ENCODE measurements at places on chromosomes 7 and 10.

GRCh38 chr10:77156406-77156879, 481.2 kb downstream of the KCNMA1 start:
- peak; percentile 86 for DNase-seq

DNA sequence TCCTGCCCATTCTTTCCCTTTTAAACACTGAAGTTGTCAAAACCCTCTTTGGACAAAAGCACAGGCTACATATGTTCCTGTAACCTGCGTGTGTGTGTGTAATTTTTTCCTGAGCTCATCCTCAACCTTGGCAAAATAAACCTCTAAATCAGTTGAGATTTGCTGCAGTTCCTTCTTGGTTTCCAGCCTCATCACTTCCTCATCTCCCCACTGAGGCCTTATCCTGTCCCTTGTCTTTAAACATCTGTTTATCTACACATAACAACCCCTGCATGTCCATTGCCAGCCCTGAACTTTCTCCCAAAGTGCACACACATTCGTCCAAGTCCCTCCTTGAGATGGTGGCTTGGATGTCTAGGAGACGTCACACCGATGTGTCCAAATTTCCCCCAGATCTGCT, 35.5 kb downstream of the LYZL2 start:
- no peak for DNase-seq

DNA sequence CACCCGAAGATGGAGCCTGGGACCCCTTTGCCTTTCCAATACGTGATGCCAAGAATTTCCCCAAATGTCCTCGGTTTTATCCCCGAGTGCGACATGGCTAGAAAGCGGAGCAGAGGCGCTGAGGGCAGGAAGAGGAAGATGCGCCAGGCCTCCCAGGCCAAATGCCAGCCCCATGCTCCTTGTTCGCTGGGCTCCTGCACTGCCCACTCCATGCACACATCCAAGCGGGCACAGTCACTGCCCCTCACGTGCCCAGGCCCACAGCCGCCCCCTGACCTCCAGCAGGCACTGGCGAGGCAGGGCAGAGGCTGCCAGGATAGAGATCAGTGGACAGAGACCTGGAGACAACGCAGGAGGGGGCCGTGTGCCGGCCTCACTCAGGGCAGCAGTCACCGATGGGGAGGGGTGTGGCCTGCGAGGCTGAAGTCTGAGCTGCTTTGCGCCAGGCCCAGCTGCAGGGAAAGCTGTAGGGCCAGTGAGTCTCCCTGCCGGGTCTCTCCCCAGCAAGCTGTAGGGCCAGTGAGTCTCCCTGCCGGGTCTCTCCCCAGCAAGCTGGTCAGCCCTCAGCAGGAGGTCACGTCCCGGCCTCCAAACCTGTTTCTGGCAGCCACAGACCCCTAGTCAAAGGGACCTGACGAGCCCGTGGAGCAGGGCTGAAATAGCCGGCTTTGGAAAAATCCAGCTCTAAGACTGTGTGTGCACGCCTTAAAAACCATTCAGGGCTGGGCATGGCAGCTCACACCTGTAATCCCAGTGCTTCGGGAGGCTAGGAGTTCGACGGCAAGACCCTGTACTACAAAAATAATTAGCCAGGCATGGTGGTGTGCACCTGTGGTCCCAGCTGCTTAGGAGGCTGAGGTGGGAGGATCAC, 100.6 kb upstream of the DIP2C start:
- no peak for DNase-seq

DNA sequence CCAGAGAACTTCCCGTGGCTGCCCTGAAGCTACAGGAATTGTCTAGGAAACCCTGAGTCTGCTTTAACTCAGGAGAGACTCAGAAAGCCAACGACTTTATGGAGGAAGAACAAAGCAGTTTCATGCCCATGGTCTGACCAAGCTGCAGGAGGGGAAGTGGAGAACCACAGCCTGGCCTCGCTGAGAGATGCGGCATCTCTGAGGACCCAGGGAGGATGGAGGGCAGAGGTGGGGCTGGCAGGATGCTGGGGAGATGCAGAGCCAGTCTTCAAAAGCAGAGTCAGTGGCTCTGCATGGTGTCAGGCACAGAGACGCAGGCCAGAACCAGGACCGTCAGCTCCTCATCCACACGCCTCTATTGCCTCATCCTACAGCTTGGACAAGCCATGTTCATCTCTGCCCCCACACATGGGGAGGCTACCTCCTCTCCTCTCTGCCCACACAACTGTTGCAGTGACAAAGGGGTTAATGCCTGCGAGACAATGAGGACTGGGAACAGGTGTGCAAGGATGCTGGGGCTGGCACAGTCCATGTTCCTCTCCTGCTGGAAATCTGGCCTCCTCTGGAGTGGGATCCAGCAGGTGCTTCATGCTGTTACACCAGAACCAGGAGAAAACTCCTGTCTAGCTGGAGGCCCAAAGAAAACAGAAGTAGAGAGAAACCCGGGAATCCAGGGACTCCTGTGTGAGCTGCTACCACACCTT, 267.0 kb downstream of the PLXNA4 start:
- DNase-seq = no peak

- DNase-seq = no peak
Measured at GRCh38 chr10:110842326-110842904, 29.3 kb upstream of the PDCD4 start.

- no peak for DNase-seq
Measured at GRCh38 chr10:123958241-123958640, 66.6 kb upstream of the CPXM2 start.

DNA sequence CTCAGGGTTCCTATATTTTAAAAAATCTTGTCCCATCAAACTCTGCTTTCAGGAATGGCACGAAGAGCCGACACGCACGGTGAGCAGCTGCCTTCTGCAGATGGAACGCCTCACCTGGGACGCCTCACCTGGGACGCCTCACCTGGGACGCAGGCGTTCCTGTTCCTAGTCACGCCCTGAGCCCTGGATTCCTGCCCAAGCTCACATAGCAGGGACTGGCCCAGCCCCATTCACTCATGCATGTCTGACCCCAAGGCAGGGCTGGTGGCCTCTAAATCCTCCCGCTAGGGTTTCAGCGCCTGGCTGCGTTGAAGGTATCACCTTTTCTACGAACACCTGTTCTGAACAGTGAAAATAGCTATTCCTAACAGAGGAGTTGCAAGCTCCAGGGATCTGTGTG, 49.8 kb downstream of the CARD11 start:
- DNase-seq = no peak

- no peak for DNase-seq
Measured at GRCh38 chr10:71008150-71008549, 119.8 kb upstream of the PCBD1 start.

GRCh38 chr10:127563718-127564553, 14.8 kb downstream of the NPS start:
- DNase-seq = no peak

DNA sequence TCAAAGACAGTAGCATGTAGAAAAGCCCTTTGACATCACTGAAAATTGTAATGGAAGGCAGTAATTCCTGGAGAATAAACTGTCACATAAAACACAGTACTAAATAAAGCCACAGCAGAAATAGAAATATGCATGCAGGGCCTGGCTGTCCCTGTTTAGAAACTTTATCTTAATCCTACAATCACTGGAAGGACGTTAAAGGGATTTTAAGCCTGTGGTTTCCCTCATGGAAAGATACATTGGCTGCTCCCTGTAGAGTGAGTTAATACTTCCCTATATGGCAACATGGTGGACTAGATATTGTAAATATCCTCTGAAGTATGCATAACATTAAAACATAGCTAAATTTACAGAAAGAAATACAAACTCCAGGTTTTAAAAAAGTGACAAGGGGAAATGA, 1334.9 kb upstream of the CELF2 start:
- no peak for DNase-seq

GRCh38 chr7:29084832-29085231, 61.5 kb downstream of the CPVL start:
- DNase-seq = no peak

- no peak for DNase-seq
Measured at GRCh38 chr10:108631332-108631731, 1292.0 kb downstream of the XPNPEP1 start.

GRCh38 chr10:123556736-123557135, 109.4 kb upstream of the GPR26 start:
- DNase-seq = no peak

GRCh38 chr7:2956526-2957368, 86.9 kb downstream of the CARD11 start:
- DNase-seq = peak; percentile 41

GRCh38 chr10:88389456-88389855, 193.7 kb downstream of the RNLS start:
- DNase-seq = peak; percentile 68

DNA sequence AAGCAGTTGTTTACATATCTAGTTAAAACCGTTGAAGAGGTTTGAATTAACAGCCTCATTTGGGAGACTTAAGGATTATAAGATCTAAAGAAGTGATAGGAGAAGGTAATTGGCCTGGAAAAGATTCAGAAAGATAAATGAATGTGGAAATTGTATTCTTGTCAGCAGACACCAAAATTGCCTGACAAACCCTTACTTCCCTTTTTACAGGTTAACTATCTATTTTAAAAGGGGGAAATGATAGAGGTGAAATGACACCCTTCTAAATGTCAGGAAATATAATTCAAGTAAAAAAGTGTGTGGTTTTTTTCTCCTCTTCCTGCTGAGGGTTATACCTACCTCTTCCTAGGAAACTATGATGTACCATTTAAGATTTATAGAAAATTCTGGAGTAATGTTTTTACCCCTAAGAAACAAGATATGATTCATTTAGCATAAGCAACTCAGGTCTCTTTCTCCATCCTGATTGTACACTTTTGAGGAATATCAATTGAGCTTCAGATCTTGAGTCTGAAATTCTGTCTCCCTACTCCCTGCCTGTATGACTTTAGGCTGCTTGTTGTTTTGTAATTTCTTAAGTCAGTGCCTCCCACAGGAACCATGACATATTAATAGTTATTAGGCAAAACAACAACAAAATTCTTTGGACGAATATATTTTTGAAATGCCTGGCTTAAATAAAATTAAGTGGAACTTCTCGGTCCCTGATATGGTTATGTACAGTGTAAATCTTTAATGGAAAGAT, 250.4 kb downstream of the RNLS start:
- DNase-seq = no peak

- DNase-seq = peak; percentile 75
Measured at GRCh38 chr7:158684329-158684728, 20.3 kb downstream of the NCAPG2 start.

- no peak for DNase-seq
Measured at GRCh38 chr7:100888291-100888987, 1.1 kb downstream of the UFSP1 start.

DNA sequence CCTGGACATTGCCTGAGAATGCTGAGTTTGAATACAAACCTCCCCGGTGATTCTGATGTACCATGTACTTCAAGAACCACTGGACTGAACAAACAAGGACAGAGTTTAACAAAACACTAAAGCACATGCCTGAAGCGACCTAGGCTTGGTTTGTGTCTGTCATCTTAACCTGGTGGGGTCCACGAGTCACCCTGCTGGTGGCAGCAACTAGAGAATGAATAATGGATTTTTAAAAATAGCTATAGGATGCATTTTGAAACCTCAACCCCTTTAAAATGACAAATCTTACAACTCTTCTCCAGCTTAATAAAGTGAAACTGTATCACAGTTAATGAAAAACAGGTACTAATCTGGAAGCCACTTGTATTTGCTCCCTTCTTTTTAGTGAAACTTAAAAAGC, 25.2 kb downstream of the CDHR3 start:
- DNase-seq = no peak

- DNase-seq = peak; percentile 83
Measured at GRCh38 chr10:15642095-15642494, 77.6 kb downstream of the ITGA8 start.

- DNase-seq = peak; percentile 70
Measured at GRCh38 chr7:2106924-2107323, 125.8 kb downstream of the MAD1L1 start.

DNA sequence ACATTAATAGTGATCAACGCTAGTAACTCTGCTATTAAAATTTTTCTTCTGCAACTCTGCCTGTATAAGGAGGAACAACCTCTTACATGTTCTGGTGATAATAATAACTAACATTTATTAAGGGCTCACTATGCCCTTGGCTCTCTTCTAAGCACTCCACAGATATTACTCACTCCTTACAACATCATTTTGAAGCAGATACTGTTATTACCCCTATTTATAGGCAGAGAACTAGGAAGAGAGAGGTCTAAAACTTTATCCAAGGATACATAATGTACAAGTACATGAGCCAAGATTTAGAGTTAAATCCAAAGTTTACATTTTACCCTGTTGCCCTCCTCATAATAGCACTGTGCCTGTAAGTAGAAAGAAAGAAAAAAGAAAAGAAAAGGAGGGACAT, 205.6 kb downstream of the DYNC1I1 start:
- no peak for DNase-seq

- DNase-seq = no peak
Measured at GRCh38 chr7:116593359-116594075, 68.7 kb downstream of the CAV1 start.

DNA sequence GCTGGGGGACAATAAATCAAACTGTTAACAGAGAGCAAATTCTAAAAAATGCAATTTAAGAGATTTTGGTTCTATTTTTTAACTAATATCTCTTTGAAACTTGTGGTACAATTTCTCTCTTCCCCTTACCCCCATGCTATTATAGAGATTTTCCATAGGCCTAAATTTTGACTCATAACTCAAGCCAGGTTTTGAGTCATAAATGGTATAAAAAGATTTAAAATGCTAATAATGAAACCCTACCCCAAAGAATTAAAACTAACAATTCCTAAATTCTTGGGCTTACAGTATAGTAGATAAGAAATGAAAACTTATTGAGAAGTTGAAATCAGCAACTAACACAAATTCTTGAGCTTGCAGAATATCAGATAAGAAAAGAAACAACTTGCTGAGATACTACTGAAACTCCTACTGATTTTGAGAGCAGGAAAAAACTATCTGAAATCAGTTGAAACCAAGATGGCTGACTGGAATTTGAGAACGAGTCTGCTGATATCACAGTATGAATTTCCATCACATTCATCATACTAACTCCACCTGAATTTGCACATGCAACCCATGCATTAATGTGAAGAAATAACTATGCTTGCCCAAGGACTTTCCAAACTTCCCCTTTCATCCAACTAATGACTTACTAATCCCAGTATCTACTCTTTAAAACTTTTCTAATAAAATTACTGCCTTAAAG, 36.3 kb downstream of the POT1 start:
- no peak for DNase-seq

- no peak for DNase-seq
Measured at GRCh38 chr10:132401401-132402118, 4.6 kb downstream of the PWWP2B start.

- DNase-seq = no peak
Measured at GRCh38 chr10:125698481-125698998, 15.6 kb upstream of the TEX36 start.

DNA sequence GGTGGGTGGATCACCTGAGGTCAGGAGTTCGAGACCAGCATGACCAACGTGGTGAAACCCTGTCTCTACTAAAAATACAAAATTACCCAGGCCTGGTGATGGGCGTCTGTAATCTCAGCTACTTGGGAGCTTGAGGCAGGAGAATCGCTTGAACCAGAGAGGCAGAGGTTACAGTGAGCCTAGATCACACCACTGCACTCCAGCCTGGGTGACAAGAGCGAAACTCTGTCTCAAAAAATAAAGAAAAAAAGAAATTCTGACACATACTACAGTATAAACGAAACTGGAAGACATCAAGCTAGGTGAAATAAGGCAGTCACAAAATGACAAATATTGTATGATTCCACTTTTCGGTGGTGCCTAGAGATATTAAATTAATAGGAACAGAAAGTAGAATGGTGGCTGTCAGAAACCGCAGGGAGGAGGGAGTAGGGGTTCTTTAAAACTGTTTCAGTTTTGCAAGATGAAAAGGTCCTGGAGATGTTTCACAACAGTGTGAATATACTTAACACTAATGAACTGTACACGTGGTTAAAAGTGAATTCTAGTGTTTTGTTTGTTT, 23.2 kb downstream of the PILRA start:
- DNase-seq = no peak

- DNase-seq = no peak
Measured at GRCh38 chr7:96241855-96242254, 80.0 kb downstream of the SLC25A13 start.

Data from EH (cell line).